ENCODE measurements at places on chromosomes 3 and 15. TPM values are rescaled to one million over a fixed set of nuclear protein-coding genes. Genes with fewer than 3 reads are reported as not detected.

Gene SMAD6
- 2.0 TPM for total RNA-seq

Gene TMEM45A
- 142 TPM for total RNA-seq

Gene TMEM43
- 114 TPM for total RNA-seq

GRCh38 chr3:9932535-9932842, 1.1 kb upstream of the CRELD1 start:
- DNase-seq, result no peak

DNA sequence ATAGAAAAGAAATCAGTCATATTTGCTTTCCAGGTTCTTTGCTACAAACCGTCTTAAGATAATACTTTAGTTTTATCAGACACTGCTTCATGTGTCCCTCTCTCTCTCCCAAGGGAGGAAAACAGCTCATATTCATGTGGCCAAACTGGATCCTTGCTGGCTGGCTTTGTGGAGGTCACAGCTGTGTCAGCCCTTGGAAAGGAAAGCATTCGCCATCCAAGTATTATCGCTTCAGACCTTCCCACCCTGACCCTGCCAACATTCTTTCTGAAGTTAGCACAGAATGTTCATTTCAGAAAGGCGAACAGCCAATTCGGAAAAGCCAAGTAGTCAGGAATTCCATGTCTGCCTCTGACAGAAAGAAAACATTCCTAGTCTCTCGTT, 213.6 kb downstream of the FEZF2 start:
- peak; percentile 83 for DNase-seq

- no peak for DNase-seq
Observed at GRCh38 chr3:17466028-17466427, 276.4 kb downstream of the TBC1D5 start.

All from RPMI7951 (cell line).